GM10248 (cell line): ENCODE measurements at places on chromosomes 13 and 19.
A peak's percentile ranks its signal among the peaks of the same experiment; 100 is the strongest.

GRCh38 chr13:50125554-50126262 is 110.5 kb downstream of the KCNRG start:
- DNase-seq, result no peak

GRCh38 chr13:60075850-60076249 is 87.9 kb downstream of the DIAPH3 start:
- DNase-seq, result no peak

- DNase-seq, result no peak
Measured at GRCh38 chr19:14006766-14007562, 844 bp upstream of the RFX1 start.

- no peak for DNase-seq
Measured at GRCh38 chr19:36916991-36917390, 859 bp downstream of the ZNF568 start.

- DNase-seq, result no peak
Measured at GRCh38 chr19:41221514-41222205, 2.6 kb downstream of the AXL start.

DNA sequence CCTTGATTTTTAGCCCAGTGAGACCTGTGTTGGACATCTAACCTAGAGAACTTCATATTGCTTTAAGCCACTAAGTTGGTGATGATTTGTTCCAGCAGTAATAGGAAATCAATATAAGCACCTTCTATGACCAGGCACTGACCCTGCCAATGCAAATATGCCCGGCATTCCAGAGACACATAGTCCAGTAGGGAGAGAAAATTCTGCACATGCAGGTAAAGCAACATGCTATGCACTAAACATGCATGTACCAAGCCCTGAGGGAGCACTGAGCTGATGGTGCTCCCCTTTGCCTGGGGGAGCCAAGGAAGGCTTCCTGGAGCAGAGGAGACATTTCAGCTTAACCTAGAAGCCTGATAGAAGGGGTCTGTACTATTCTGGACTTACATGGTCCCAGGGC is 40.4 kb upstream of the C13orf42 start:
- DNase-seq, result no peak

DNA sequence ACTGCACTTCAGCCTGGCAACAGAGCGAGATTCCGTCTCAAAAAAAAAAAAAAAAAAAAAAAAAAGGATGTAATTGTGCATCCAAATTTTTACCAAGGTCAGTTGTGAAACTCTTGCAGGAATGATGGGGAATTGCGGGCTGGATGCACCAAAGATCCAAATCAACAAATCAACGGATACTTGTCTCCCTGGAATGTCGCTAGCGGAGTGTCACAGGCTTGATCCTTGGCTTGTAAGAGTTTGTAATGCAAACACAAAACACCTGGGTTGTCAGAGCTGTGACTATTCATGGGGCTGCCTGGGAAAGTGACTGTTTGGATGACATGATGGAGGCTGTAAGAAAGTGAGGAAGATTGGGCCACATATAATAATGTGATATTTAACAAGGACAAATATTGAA is 4.2 kb downstream of the KANK3 start:
- no peak for DNase-seq

- DNase-seq, result no peak
Measured at GRCh38 chr13:111005364-111005763, 90.5 kb upstream of the ANKRD10 start.

DNA sequence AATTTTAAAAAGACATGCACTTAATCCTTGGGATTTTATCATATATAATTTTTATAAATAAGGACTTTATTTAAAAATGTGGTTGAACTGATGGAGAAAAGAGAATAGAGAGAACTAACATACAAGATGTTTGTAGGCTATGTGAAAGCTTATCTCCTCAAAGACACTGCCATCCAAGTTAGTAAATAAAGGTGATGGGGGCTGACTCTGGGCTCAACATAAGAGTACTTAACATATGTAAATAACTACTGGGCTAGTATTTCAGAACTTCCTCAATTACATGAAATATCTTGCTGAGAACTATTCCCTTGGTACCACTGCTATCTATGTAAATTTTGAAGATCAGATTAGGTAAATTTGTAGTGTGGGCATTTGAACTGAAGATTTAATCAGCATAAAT is 1017.3 kb upstream of the PCDH20 start:
- DNase-seq, result no peak

- no peak for DNase-seq
Measured at GRCh38 chr13:98251708-98252107, 74.6 kb upstream of the RNF113B start.

DNA sequence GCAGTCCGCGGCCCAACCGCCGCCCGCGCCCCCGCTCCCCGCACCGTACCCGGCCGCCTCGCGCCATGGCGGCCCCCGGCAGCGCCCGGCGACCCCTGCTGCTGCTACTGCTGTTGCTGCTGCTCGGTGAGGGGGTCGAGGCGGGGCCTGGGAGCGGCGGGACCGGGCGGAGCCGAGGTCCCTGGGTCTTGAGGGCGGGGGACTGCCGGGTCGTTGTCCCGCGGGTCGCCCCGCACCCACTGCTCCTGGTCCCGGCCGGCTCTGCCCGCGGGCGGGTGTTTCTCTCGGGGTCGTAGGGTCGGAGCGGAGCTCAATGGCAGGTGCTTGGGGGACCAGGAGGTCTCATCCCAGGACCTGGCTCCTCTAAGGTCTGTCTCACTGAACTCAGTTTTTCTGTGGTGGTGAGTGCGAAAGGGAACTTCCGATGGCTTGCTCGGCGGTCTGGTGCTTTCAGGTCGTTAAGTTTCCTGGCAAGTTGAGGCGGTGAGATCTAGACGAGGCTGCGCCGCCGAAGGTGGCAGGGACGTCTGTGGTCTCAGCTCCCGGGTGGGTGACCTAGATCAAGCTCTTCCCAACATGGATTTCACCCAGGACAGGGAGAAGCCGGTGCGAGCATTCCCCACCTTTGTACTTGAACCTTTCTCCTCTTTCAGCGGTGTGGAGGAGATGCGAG is 467 bp downstream of the LAMP1 start:
- DNase-seq, result peak; percentile 53

DNA sequence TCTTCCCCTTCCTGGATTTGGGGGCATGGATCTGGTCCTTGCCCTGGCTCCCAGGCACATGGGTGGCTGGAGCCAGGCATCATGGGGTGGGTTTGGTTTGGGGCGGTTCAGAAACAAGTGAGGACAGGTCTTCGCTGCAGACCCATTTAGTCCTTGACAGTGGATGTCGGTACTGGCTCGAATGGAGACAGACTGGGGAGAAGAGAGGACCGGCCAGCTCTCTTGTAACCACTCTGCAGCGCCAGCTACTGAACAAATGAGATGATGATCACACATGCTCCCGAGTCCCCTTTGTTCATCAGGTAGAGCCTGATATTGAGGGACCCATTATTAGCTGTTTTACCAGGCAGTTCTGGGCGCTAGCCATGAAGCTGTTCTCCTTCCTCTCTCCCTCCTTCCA is 64.5 kb downstream of the CHST8 start:
- DNase-seq, result no peak

DNA sequence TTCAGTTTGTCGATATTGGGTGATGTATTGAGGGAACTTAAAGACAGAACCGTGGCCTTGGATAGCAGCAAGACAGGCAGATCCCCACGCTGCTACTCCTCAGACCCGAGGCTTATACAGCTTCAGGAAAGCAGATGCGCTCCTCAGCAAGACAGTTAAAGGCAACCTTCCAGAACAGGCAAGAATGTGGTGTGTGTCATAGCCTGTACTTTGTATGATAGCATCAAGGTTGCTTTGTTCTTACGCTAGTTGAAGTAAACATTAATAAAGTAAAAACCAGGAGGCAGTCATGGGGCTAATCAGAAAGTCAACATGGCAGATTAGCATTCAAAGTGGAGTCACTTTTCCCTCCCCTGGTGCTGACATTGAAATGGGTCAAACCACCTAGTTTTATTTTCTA is 473.2 kb downstream of the DCT start:
- no peak for DNase-seq

DNA sequence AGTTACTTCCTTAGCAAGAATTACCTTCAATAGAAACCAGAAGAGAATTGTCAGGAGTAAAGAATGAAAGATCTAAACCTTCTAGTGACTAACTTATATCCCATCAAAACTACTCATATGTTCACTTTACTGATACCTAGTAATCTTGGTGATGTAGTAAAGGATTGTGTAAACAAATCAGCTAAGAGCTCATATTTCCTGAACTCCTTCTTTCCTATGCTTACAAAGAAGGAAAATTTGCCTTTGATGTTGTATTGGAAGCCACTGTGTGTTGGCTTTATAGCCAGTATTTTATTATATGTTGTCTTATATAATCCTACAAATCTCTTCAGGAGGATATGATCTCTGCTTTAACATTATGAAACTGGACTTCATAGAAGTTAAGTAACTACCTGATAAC is 671.0 kb downstream of the PCDH9 start:
- no peak for DNase-seq

- DNase-seq, result peak; percentile 46
Measured at GRCh38 chr19:42081584-42082203, 5.7 kb downstream of the ZNF574 start.

DNA sequence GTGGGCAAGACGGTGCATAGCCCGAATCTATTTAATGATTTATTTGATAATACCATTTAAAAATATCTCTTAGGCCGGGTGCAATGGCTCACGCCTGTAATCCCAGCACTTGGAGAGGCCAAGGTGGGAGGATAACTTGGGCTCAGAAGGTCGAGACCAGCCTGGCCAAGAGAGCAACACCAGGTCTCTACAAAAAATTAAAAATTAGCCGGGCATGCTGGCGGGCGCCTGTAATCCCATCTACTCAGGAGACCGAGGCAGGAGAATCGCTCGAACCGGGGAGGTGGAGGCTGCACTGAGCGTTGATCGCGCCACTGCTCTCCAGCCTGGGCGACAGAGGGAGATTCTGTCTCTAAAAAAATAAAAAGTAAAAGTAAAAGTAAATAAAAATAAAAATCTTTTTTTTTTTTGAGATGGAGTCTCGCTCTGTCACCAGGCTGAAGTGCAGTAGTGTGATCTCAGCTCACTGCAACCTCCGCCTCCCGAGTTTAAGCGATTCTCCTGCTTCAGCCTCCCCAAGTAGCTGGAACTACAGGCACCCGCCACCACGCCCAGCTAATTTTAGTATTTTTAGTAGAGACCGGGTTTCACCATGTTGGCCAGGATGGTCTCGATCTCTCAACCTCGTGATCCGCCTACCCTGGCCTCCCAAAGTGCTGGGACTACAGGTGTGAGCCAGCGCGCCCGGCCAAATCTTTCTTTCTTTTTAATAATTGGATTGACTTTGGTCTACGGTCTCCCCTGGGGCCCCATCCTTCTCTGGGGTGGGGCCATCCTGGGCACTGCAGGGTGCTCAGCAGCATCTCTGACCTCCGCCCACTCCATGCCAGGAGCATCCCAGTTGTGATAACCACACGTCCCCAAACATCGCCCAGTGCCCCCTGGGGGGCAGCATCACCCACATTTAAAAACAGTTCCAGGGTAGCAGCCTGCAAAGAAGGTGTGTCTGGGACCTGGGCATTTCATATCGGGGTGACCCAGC is 90.7 kb downstream of the GNG7 start:
- no peak for DNase-seq

- DNase-seq, result no peak
Measured at GRCh38 chr13:20815464-20815863, 41.7 kb upstream of the EEF1AKMT1 start.

DNA sequence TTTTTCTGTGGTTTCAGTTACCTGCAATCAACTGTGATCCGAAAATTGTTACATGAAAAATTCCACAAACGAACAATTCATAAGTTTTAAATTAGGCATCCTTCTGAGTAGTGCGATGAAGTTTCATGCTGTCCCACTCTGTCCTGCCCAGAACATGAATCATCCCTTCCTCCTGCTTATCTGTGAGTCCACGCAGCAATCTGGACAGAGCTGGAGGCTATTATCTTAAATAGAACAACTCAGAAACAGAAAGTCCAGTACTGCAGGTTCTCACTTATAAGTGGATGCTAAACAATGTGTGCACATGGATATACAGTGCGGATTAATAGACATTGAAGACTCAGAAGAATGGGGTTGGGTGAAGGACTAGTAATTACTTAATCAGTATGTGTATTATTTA is 583.7 kb upstream of the SPRY2 start:
- DNase-seq, result no peak

- DNase-seq, result no peak
Measured at GRCh38 chr13:65679240-65679639, 1550.9 kb downstream of the PCDH9 start.

DNA sequence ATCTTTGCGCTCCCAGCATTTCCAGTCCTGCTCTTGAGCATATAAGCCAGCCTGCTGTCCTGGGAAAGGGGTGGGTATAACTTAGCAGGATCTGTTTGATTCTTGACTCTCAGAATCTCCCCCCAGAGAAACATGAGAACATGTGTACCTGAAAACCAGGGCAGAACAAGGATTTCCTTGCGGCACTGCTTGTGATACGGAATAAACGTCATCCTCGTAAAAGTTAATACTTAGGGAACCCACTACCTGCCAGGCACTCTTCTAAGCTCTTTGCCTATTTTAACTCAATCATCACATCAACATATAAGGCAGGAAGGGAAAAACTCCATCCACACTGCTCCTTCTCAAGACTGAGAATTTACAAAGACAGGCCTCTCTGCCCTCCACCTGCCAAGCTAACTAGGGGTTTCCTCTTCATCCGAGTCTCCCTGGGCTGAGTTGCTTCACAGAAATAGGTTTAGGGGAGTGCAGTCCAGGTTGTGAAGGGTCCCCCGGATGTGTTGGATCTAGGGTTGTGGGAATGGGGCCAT is 1.1 kb downstream of the ZNF653 start:
- DNase-seq, result no peak

DNA sequence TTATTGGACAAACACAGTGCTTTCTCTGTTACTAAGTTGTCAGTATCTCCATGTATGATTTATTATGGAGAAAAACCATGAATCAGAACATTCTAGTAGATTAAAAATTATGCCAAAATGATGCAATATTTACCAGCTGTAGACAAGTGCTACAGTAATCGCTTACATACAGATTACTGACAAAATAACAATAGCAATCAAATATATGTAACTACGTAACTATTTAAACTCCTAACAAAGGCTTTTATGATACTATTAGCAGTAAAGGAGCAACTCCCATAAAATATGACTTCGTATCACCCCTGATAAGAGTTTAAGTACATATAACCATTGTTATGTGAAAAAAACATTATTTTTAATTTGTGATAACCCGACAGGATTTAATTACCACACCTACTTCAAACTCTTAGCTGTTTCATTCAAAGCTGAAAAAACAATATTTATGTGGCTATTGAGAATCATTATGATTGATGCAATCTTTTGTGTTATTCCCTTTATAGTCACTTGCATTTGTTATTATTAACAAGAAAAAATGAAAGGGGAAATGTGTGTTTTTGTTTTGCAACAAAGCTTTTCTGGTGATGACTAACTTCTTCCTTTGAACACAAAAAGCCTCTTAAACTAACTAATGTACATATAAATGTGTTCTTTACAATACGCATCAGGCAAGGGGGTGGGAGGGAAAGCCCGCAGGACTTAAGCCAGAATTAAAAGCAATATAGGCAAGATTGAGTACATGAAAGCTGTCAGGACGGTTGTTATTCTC is 147.4 kb downstream of the ABCC4 start:
- no peak for DNase-seq

GRCh38 chr13:43494206-43494605 is 292.6 kb downstream of the ENOX1 start:
- DNase-seq, result no peak
